ENCODE measurements at places on chromosomes 5 and 9.

DNA sequence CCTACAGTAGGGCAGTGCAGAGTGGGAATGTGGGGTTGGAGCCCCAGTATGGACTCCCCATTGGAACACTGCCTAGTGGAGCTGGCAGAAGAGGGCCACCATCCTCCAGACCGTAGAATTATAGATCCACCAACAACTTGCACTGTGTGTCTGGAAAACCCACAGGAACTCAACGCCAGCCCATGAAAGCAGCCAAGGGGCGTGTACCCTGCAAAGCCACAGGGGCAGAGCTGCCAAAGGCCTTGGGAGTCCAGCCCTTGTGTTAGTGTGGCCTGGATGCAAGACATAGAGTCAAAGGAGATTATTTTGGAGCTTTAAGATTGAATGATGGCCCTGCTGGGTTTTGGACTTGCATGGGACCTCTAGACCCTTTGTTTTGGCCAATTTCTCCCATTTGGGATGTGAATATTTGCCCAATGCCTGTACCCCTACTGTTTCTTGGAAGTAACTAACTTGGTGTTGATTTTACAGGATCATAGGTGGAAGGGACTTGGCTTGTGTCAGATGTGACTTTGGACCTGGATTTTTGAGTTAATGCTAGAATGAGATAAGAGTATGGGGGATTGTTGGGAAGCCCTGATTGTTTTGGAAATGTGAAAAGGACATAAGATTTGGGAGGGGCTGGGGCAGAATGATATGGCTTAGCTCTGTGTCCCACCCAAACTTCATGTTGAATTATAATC lies 266.8 kb downstream of the SEMA5A start:
- DNase-seq = no peak

DNA sequence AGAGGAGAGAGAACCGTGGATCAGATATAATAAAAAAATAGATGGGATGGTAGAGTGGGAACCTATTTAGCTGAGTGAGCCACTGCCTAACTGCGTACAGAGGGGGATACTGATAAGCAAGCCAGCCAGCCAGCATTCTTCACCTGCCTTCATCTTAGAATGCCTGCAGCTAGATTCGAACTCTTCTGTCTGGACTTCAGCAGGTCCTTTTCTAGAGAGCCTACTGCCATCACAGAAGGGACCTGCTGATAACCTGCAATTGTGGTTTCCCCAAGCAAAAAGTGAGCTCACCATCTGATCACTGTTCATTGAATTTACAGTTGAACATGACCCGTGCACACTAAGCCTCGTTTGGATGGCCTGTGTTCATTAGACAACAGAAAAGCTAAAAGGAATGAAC lies 109.4 kb downstream of the CDC42SE2 start:
- DNase-seq = no peak

- DNase-seq = no peak
Measured at GRCh38 chr5:1244976-1245375, 19.8 kb downstream of the SLC6A18 start.

GRCh38 chr9:126957687-126958053 lies 43.1 kb downstream of the RALGPS1 start:
- no peak for DNase-seq

GRCh38 chr5:174807471-174807870 lies 83.1 kb downstream of the MSX2 start:
- DNase-seq = no peak

DNA sequence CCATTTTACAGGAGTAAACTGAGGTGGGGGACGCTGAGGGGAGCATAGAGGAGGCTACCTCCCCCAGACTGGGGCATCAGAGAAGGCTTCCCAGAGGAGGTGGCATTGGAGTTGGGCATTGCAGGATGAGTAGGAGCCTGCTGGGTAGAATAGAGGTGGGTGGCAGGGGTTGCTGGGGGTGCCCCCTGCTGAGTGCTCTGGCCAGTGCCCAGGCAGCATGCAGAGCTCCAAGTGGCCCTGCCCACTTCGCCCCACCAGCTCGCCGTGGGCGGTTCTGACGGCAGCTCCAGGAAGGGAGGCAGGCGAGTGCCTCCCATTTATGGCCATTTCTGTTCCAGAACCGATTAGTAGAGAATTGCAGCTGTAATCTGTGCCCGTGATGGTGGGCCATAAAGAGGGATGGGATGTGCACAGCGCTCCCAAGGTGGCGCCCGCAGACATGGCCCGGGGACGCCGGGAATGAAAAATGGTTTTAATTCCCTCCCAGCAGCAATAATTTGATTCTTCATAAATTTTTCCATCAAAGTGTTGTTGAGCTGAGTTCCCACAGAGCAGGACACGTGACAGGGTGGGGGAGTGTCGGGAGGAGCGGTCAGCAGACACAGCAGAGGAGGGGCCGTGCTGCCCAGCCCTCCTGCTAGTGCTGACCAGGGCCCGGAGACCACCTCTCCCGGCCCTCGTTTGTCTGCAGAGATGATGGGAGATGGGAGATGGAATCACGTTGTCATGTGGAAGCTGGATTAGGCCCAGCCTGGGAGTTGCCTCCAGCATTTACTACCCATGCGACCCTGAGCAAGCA lies 75.5 kb downstream of the LMX1B start:
- DNase-seq = no peak

DNA sequence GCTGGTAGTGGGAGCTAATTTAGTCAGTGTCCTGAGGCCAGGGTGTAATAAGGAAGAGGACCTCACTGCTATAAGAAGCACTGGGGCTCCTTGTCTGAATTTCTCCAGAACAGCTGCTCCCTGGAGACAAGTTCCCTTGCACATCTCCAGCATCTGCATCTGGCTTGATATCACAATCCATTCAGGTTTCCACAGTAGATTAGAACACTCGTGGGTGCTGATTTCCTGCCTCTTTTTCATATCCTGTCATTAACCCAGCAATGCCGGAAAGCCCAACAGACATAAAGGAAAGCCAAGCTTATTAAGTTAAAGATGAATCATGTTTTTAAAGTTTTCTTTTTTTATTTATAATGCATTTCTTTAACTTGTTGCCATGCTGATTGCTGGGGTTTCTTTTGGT lies 232.3 kb upstream of the WWC1 start:
- DNase-seq = no peak

- DNase-seq = no peak
Measured at GRCh38 chr5:1205255-1206180, 4.1 kb downstream of the SLC6A19 start.

DNA sequence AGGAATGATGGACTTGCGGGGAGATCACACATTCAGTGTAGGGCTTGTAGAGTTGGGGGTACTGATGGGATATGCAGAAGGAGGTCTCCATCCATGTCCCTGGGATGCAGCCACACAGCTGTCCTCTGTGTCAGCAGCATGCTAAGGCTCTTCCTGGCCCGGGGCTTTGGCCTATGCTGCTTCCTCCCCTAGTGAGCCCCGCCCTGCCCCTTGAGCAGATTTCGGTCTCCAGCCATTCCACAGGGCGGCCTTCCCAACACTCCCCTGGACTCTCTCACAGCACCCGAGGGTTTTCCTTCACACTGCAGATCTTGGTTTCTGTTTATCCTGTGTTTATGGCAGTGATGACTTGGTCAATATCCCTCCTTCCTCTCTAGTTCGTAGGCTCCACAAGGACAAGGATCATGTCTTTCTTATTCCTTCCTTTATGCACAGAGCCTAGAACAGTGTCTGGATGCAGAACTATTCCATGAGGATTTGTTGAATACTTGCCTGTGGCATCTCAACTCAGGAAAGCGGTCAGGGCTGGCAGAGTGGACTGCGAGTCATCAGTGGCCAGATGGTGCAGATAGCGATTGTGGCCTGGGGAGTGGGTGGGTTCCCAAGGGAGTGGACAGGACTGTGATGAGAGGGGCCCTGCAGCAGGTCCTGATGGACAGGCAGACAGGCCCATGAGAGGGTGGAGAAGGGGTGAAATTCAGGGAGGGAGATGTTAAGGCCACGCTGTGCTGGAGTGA lies 114.2 kb downstream of the RGS3 start:
- no peak for DNase-seq

DNA sequence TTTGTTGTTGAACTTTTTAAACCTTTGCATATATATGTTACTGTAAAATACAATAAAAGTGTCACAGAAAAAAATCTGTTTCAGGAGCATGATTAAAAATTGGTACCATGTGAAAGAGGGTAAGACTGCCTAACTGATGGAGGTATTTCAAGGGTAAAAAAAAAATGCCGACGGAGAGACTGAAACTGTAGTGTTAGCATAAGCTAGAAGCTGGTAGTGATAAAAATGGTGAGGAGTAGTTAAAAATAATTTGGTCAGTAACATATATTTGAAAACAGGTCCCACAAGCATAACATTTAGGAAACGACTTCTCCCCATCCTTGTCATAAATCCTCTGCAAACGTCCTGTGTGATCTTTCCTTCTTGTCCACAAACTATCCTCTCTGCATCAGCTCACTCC lies 64.7 kb downstream of the MEF2C start:
- no peak for DNase-seq

DNA sequence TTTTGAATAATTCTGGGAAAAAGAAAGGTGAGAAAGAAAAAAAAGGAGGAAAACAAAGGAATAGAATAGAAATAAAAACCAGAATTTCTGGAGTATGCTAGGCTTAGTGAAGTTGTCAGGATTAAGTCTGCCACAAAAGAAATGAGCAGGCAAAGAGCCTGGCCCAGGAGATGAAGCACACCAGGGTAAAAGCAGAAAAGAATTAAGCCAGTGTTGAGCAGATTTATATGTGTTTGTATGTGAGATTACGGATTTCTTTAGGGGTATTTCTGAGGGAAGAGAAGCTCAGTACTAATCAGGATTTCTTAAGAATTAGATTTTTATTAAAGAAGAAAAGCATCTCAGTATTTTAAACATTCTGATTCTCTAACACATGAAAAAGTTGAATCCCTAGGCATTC lies 74.5 kb downstream of the MRPS27 start:
- no peak for DNase-seq

Data from NCI-H1694 treated with DMSO at 0.1 percent for 48 hours (cell line).